Calu3 (cell line): ENCODE measurements at places on chromosomes 6 and 20. TPM values are rescaled to one million over a fixed set of nuclear protein-coding genes. Genes with fewer than 3 reads are reported as not detected.

SIRT5 gene
- 13.5 and 15.1 TPM in 2 replicates for total RNA-seq

BPIFA1 gene
- not detected in 2 replicates for total RNA-seq

AGER gene
- 14.3 and 14.4 TPM in 2 replicates for total RNA-seq

XKR7 gene
- total RNA-seq, result not detected in 2 replicates

OR2B6 gene
- 0.78 and 1.5 TPM in 2 replicates for total RNA-seq

TMEM151B gene
- 0.12 TPM in 1 of 2 replicates, not detected in the other for total RNA-seq

ID4 gene
- total RNA-seq, result 1.7 and 1.8 TPM in 2 replicates

ZC3H12D gene
- 0.05 and 0.20 TPM in 2 replicates for total RNA-seq

HDGFL1 gene
- total RNA-seq, result not detected in 2 replicates

PBX2 gene
- total RNA-seq, result 122 and 141 TPM in 2 replicates

TMEM217 gene
- total RNA-seq, result 0.99 and 1.5 TPM in 2 replicates
